ENCODE measurements at places on chromosomes 2 and 18.

DNA sequence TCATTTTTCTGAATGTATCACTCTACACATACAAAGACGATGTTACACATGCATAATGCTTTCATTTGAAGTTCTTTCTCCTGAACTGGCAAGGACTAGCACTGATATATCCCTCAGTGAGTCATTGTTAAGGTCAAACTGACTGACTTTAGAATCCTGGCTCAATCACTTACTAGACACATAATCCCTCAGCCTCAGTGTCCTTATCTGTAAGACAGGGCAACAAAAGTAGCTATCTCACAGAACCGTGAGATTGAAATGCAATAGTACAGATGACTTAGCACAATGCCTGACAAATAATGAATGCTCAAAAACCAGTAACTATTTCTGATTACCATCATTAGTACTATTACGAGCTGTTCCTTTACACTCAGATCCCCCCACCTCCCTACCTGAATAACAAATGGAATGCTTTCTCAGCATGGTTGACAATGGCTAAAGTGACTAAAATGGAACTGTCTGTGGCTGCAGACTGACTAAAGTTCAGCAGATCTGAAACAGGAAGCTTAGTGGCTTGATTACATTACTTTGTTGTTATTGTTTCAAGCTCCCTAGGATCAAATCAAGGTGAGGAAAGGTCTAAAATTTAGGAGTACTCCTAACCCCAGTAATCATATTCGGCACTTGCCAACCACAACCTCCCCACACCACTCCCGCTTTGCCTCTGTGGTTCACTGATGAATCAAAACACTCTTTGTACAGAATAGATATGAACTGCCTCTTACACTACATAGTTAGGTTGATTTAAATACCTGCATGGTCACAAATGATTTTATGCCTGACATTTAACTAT, 35.8 kb upstream of the CACNB4 start:
- no peak for DNase-seq

- DNase-seq, result no peak
Observed at GRCh38 chr2:85216927-85217326, 83.7 kb downstream of the TCF7L1 start.

GRCh38 chr2:50674876-50675275, 357.1 kb downstream of the NRXN1 start:
- no peak for DNase-seq

GRCh38 chr2:43307046-43307445, 80.6 kb upstream of the ZFP36L2 start:
- no peak for DNase-seq

GRCh38 chr2:98457045-98457696, 12.5 kb downstream of the INPP4A start:
- DNase-seq, result no peak

GRCh38 chr2:210606001-210606400, 49.6 kb downstream of the CPS1 start:
- no peak for DNase-seq
